ENCODE measurements at places on chromosomes 5 and 9. TPM values are rescaled to one million over a fixed set of nuclear protein-coding genes. Genes with fewer than 3 reads are reported as not detected.

The ERBIN gene
- total RNA-seq, result 23.1 TPM

The FAM153A gene
- total RNA-seq, result 6.0 TPM

The NR2F1 gene
- total RNA-seq, result 0.34 TPM

The PCDHGB3 gene
- total RNA-seq, result 3.3 TPM

The DOCK2 gene
- 4.6 TPM for total RNA-seq

The VDAC1 gene
- total RNA-seq, result 266 TPM

The CNTLN gene
- 12.2 TPM for total RNA-seq

The NIPBL gene
- total RNA-seq, result 45.8 TPM

The NTNG2 gene
- total RNA-seq, result 3.1 TPM

The ST8SIA4 gene
- 1.3 TPM for total RNA-seq

The SH3RF2 gene
- 1.6 TPM for total RNA-seq

The CCDC183 gene
- 2.0 TPM for total RNA-seq

The ADGRV1 gene
- total RNA-seq, result 74.5 TPM

The MARCHF11 gene
- total RNA-seq, result 3.1 TPM

The SCGB3A2 gene
- 57.3 TPM for total RNA-seq

The PCDHA9 gene
- 1.4 TPM for total RNA-seq

The SLC23A1 gene
- not detected for total RNA-seq

The FOXD4 gene
- 0.21 TPM for total RNA-seq

The PCDHB7 gene
- 0.23 TPM for total RNA-seq

The GPR21 gene
- not detected for total RNA-seq

The DNLZ gene
- 15.0 TPM for total RNA-seq

The PCA3 gene
- total RNA-seq, result not detected

The CAST gene
- total RNA-seq, result 45.9 TPM

The PRR16 gene
- total RNA-seq, result 0.42 TPM

The MELK gene
- total RNA-seq, result 53.2 TPM

The NEUROG1 gene
- not detected for total RNA-seq

All from WTC11 (cell line).